ENCODE measurements at places on chromosomes 16 and 17.

GRCh38 chr16:4775005-4775404 lies 8.0 kb upstream of the ZNF500 start:
- DNase-seq, result no peak

DNA sequence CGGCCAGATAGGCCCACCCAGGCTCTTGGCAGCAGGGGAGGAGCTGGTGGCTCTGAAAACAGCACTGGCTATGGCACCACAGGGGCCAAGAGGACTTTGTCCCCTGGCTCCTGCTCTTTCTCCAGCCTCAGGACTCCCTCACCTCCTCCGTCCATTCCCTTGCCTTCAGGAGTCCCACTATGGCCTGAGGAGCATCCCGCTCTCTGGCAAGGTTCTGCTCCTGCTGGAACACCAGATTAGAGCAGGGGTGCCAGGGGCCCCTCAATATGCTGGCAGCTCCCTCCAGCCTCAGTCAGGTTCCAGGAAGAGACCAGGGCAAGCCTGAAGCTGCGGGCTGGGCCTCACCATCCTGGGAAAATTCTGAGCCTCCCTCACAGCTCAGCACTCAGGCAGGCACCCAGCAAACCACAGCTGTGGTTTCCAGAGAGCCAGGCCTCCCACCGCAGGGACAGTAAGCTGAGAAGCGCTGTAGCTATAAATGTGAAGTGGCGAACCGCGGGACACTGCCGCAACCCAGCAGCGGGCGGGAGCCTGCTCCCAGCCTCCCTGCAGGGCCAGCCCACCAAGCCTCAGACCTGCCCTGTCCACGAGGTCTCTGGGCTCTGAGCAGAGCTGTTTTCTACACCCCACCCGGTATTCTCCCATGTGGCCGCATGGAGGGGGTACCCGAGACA lies 25.7 kb downstream of the C17orf100 start:
- no peak for DNase-seq

DNA sequence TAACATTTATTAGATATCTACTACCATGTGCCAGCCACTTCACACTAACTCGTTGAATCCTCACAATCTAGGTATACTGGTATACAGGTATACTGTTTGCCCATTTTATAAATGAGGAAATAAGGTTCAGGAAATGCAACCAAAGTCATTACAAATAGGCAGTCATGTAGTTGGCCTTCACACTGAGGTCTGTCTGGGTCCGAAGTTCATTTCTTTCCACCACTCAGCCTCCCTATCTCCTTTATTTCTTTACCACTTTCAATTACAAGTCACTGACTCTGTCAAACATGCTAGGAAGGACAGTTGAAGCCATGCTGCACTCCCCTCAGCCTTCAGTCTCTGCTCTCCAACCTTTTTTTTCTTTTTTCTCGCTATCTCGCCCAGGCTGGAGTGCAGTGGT lies 20.7 kb upstream of the SIAH1 start:
- DNase-seq, result no peak

- peak; percentile 37 for DNase-seq
These were observed 72.4 kb downstream of the PGS1 start for GRCh38 chr17:78450696-78451345.

- DNase-seq, result no peak
These were observed 562.8 kb upstream of the ZFHX3 start for GRCh38 chr16:73610605-73611156.

DNA sequence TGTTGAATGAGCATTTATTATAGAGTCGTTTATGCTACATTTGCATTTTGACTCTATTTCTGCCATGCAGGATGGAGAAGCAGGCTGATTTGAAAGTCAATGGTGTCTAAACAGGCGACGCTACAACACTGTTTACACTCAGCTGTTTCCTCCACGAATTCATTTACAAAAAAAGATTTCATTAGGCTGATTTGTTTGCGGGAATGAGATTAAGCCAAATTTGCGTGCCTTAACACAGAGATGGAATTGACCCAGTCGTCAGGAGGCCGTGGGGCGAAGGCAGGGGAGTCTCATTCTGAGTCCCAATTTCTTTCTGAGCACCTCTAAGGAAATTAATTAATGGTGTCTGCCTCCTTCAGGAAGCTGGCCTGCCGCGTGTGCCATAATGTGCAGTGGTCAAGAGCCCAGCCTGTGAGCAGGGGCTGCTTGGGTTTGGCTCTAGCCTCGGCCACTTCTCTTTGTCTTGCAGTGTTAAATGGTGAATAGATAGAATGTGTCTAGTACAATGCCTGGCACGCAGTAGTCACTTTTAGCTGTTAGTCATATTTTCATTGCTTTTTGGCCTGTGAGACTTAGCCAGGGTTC lies 88.6 kb upstream of the NKD1 start:
- DNase-seq, result no peak

DNA sequence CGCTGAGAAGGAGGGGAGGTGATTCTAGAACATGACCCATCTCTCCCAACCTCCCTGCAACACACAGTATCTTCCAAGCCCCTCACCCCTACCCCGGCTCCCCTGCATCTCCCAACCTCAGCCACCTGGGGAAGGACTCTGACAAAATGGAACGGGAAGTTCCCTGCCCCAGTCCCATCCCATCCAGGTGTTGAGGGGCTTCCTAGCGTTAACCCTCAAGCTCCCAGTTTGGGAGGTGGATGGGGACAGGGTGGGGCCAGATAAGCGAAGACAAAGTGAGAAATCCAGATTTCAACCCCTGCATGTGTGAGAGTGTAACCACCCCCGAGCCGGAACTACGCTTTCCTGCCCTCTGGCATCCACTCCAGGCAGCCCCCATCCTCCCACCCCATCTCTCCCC lies 1.8 kb downstream of the ZSCAN10 start:
- DNase-seq, result no peak

- no peak for DNase-seq
These were observed 56.9 kb downstream of the RMI2 start for GRCh38 chr16:11402051-11402744.

DNA sequence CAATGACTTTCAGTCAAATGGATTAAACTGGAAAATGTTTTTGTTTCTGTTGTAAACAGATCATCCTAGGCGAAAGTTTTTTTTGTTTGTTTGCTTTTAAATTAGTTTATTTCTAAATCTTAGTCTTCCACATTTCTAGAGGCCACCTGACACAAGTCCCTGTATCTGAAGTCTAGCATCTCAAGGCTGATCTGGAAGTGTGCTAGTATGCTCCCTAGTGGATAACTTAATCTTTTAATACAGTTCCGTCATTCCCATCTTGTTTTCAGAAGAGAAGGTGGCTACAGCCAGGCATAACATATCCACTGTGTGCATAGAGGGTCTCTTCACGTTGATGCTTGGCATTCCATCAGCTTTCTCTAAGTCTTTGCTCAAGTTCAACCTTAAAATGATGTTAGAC lies 7.6 kb downstream of the IFT20 start:
- no peak for DNase-seq

DNA sequence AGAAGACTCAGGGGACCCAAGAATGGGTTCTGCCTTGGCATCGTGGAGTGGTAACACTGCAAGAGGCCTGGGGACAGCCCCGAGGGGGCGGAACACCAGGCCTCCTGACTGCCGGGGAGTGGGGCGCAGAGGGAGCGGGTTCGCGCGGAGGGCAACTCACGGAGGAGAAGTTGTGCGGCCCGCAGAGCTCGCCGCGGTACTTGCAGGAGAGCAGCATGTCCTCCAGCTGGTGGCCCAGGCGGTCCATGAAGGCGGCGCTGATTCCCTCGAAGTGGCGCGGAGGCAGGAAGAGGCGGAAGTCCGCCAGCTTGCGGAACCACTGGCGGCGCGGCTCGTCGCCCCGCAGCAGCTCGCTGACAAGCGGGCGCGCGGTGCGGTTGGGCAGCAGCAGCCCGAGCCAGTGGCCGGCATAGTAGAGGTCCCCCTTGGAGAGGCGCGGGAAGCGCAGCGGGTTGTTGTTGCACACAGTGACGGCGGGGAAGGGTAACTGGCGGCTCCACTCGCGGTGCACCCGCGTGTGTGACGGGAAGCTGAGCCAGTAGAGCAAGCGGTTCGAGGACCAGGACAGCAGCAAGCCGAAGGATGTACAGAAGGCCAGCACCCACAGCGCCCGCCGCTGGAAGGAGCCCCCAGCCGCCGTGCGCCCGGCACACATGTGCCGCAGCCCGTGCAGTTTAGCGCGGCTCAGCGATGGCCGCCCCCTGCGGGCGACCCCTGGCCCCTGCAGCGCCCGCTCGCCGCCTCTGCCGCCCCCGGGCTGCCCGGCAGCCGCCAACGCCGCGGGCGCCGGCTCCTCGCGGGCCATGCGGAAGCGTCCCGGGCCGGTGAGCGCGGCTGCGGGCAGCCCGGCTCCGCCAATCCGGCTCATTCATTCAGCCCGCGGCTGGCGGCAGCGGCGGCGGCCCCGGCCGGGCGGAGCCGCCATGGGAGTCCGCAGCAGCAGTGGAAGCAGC lies 1.6 kb downstream of the ASIC2 start:
- peak; percentile 36 for DNase-seq

DNA sequence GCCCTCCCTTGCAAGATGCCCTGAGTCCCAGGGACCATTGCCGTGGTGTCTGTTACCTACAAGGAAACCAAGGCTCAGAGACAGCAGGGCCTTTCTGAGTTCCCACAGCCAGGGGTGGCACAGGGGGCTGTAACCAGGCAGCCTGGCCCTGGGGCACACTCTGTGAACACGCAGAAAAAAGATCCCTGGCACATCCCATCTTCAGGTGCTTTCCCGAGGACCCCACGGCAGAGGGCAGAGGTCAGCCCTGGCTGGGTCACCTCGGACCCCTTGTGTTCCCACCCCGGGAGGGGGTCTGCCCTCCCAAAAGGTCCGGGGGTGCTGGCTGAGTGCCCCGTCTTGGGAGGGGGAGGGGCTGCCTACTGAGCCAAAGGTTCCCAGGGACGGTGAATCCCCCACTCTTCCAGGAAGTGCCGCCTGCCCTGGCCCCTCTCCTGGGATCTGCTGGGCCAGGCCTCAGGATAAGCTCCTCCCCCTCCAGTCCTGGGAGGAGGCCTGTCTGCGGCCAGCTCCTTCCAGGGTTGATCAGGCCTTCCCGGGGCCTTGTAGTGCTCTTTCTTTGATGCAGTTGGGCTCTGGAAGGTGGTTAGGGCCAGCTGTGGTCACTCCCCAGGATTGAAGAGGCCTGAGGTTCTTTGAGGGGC lies 8.1 kb downstream of the GLIS2 start:
- DNase-seq, result no peak

GRCh38 chr17:16944334-16945135 lies 27.4 kb downstream of the TNFRSF13B start:
- DNase-seq, result no peak

- DNase-seq, result peak; percentile 94
These were observed 4.3 kb upstream of the NUPR1 start for GRCh38 chr16:28543072-28543471.

DNA sequence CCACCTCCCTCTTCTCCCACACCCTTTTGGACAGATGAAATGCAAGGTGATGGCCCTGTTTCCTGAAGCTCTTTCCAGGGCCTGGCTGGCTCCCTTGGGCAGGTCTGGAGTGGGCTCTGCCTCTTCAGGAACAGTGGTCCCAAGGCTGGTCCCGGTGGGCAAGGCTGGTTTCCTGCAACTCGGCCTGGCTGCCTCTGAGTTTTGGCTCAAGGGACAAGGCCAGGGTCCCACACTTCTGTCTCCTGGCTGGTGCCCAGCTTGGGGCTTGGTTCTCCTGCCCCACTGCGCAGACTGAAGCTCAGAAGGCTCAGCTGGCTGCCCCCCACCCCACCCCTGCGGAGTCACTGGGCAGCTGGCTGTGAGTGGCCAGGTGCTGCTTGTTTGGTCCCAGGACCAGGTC lies 3.8 kb upstream of the ACTG1 start:
- DNase-seq, result no peak

DNA sequence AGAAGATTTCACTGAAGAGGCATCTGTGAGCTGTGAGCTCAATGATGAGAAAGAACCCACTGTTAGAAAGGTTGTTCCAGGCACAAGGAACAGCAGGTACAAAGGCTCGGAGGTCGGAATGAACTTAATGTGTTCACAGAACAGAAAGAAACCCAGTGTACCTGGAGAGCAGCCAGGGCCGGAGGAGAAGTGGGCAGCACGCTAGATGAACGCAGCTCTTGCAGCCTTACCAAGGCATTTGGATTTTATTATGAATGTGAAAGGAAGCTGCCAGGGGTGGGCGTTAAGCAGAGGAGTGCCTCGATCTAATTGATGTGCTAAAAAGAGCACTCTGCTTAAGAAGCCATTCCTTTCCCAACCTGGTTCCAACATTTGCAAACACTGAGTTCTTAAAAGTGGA lies 19.0 kb downstream of the EEF2K start:
- DNase-seq, result no peak

DNA sequence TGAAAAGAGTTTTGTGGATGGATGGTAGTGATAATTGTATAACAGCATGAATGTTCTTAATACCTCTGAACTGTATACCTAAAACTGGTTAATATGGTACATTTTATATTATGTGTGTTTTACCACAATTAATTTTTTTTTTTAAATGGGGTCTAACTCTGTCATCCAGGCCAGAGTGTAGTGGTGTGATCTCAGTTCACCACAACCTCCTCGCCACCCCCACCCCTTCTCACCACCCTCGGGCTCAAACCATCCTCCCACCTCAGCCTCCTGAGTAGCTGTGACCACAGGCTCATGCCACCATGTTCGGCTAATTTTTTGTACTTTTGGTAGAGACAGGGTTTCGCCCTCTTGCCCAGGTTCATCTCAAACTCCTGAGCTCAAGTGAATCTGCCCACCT lies 123.2 kb downstream of the CDRT15L2 start:
- no peak for DNase-seq

- DNase-seq, result no peak
These were observed 597.4 kb upstream of the CDH5 start for GRCh38 chr16:65769055-65769465.

DNA sequence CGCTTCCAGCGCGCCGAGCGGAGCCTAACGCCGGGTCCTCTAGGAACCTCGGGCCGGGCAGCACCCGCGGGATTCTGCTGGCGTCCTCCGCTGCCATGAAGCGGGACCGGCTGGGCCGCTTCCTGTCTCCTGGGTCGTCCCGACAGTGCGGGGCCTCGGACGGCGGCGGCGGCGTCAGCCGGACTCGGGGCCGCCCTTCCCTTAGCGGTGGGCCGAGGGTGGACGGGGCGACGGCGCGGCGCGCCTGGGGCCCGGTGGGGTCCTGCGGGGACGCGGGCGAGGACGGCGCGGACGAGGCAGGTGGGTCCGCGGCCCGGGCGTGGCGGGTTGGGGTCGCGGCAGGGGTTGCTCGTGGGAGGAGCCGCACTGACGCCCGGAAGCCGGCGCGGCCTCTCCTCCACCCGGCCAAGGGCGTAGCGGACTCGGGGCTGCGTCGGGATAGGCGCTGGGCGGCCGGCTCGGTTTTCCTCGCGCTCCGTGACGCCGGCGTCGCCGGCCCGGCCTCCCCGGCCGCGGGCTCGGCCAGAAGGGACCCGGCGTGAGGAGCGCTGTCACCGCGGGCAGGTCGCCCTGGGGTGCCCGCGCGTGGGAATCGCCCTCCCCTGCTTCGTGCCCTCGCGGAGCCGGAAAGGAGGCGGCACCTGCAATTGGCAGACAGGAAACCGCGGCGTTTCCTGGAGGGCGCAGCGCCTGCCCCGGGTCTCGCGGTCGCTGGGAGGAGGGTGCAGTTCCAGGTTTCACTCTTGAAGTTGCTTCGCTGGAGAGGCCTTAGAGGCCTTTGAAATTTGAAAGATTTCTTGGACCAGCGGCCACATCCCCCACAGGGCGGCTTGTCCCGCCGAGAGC lies 432 bp downstream of the ZNF276 start:
- peak; percentile 64 for DNase-seq

GRCh38 chr16:65445313-65446260 lies 323.7 kb upstream of the CDH11 start:
- DNase-seq, result no peak

- DNase-seq, result no peak
These were observed 260.7 kb downstream of the MAF start for GRCh38 chr16:79339863-79340262.

Data from suppressor macrophage (primary cell).